Stimulated activated CD8-positive, alpha-beta memory T cell treated with anti-CD3 and anti-CD28 coated beads, Interleukin-7, amount 100 ng/mL, for 1 hour (primary cell): ENCODE measurements at places on chromosomes 1 and 21.

- peak; percentile 25 for DNase-seq
These were observed 26.9 kb upstream of the LRRC3 start for GRCh38 chr21:44428281-44428960.

- DNase-seq, result no peak
These were observed 4.6 kb upstream of the TIE1 start for GRCh38 chr1:43296207-43296606.

DNA sequence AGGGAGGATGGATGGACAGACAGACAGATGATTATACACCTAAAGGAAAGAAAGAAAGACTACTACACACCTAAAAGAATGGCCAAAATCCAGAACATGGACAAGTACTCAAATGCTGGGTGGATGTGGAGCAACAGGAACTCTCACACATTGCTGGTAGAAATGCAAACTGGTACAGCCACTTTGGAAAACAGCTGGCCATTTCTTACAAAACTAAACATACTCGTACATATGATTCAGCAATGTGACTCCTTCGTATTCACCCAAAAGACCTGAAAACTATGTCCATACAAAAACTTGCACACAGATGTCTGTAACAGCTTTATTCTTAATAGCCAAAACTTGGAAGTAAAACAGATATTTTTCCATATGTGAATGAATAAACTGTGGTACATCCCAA lies 51.3 kb downstream of the PRPF38A start:
- no peak for DNase-seq

- no peak for DNase-seq
These were observed 52.5 kb upstream of the CR2 start for GRCh38 chr1:207401578-207401977.

- DNase-seq, result no peak
These were observed 15.9 kb upstream of the PRDM15 start for GRCh38 chr21:41894922-41895557.

DNA sequence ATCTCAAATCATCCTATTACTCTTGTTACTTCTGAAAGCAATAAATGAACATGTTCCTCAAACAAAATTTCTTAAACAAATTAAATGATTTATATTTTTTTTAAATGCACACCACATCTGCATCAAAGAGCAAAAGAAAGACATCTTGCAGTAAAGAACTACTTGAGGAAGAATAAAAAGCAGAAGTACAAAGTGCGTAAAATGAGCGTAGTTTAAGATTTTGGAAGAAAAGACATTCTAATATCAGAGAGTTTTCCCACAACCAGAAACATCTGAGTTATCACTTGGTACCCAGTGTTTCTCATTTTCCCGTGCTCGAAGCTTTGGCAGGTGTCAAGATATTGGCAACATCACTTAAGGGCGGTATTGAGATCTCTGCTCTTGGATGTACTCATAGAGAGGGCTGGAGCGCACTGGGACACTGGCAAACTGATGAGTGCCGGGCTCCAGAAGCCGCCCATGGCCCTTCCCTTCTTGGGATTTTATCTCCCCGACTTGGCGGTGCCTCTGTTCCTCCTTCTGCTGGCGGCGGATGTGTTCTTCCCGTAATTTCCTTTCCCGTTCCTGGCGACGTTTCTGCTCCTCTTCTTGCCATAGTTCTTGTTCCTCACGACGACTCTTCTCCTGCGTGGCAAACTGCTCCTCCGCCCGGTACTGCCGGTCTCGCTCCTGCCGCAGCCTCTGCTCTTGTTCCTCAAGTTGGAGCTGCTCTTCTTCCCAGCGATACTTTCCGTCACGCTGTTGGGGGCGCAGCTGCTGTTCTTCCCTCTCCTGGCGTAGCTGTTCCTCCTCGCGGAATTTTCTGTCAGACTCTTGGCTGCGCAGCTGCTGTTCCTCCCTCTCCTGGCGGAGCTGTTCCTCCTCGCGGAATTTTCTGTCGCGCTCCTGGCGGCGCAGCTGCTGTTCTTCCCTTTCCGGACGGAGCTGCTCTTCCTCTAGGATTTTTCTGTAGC lies 7.9 kb downstream of the TCHH start:
- no peak for DNase-seq

GRCh38 chr1:211352985-211353515 lies 26.4 kb downstream of the TRAF5 start:
- DNase-seq, result peak; percentile 35

- no peak for DNase-seq
These were observed 534.2 kb upstream of the PLXNA2 start for GRCh38 chr1:208778417-208778816.

GRCh38 chr1:222777977-222778376 lies 36.9 kb upstream of the DISP1 start:
- DNase-seq, result no peak

DNA sequence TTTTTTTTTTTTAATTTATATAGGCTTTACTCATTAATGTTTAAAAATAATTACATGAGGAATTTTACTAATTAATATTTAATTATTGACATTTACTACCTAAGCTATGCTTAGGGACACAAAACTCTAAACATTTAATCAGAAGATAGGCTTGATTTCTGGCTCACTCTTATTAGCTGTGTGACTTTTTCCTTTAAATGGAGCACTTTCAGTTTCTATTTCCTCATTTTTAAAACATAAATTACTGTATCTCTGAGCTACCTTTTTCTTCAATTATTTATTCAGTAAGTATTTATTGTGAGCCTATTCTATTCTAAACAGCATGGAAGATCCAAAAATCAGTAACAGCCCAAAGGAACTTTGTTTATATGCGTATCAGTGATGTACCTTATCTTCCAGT lies 40.5 kb downstream of the MAP3K7CL start:
- DNase-seq, result no peak

DNA sequence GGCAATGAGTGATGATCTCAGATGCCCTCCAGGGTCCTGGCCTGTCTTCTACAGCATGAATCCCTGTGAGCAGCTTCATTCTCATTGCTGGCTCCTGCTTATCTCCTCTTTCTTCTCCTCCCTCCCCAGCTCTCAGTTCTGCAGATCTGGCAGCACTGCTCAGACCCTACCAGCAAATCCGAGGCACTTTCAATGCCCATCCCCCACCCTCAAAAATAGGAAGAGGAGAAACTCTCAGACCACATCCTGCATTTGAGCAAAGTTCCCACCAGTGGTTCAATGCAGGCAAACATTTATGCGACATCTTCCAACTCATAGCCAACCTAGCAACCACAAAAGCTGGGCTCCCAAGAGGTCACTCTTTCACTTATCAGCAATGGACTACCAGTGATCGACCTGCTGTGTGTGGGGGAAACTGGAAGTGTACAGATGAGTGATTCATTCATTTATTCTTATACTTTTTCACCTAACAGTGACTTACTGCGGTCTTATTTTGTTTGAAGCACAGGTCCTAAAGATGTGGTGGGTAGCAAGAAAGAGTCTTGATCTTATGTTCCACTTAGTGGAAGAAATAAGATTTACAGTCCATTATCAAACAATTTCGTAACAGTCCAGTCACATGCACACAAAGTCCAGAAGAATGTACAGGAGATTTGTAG lies 5.8 kb upstream of the CHI3L2 start:
- DNase-seq, result no peak

- DNase-seq, result no peak
These were observed 11.3 kb upstream of the EPHA8 start for GRCh38 chr1:22552021-22552420.

GRCh38 chr1:11881749-11882441 lies 23.1 kb upstream of the NPPB start:
- no peak for DNase-seq

DNA sequence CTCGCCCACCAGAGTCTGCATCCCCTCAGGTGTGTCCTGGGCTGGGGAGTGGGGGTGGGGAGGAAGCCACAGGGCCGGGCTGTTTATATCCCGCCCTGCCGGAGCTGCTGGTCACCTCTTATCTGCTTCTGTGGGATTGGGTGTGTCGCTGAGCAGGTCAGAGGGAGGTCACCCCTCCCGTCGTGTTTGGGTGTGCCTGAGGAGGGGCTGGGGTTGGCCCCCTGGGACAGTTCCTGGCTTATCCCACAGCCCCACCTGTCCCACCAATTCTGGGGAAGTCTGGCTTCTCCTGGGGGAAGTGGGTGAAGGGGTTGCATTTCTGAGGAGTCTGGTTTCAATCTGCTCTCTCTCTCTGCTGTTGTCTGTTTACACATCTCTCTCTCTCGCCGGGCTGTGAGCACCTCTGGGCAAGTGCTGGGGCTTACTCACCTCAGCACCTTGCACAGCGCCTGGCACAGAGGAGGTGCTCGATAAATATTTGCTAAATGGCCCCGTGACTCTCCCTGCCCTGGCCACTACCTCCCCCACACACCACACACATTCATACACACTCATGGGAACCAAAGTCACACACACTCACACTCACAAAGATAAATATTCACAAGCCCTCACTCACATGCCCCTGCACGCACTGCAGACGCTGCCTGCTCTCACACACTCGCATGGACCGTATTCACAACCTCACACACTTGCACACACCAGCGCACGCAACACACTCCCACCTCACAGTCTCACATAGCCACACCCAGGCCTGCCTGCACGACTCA lies 8.3 kb downstream of the ELF3 start:
- DNase-seq, result no peak

GRCh38 chr1:56534130-56534651 lies 45.2 kb downstream of the PLPP3 start:
- no peak for DNase-seq

GRCh38 chr1:200724064-200724463 lies 14.6 kb upstream of the CAMSAP2 start:
- DNase-seq, result no peak

GRCh38 chr1:177944016-177944949 lies 25.6 kb downstream of the SEC16B start:
- no peak for DNase-seq

GRCh38 chr1:175377394-175377793 lies 184.8 kb upstream of the KIAA0040 start:
- DNase-seq, result no peak

- DNase-seq, result peak; percentile 78
These were observed 3.8 kb downstream of the MPZ start for GRCh38 chr1:161305867-161306519.

- DNase-seq, result no peak
These were observed 24.8 kb downstream of the TP53BP2 start for GRCh38 chr1:223820971-223821370.

- no peak for DNase-seq
These were observed 18.7 kb upstream of the ADAR start for GRCh38 chr1:154626456-154627256.

- no peak for DNase-seq
These were observed 53.9 kb downstream of the TENT5C start for GRCh38 chr1:117659550-117660270.

GRCh38 chr1:201511941-201512539 lies 5.1 kb upstream of the CSRP1 start:
- DNase-seq, result no peak

DNA sequence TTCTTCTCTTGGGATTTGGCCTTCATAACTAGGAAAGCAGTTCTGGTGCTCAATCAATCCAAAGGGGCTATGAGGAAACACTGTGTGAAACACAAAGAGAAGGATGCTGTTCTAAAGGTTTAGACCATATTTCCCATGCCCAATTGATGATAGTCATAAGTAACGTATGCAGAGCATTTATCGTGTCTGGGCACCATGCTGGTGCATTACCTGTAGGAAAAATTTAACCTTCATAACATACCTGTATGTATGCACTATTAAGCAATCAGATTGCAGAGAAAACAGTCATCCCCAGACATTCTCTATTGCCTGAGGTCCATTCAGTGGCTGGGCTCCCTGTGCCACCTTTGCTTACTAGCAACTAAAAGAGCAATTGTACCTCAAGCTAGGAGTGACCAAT lies 381.4 kb downstream of the PLPP3 start:
- no peak for DNase-seq

DNA sequence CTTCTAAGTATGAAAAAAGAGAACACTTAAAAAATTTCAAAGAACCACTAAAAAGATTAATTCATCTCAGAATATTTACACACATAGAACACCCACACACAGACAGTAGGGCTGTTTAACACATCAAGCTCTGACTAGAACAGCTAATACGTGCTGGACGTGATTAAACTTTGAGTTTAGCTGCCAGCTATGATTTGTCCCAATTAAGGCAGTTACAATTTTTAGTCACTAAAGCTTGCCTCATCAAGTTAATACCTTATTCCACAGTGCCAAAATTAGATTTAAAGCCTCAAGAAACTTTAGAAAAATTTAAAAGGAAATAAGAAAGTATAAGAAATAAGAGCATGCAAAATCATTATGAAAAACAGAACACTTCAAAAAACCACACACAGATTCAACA lies 18.9 kb downstream of the SLC16A1 start:
- DNase-seq, result no peak

DNA sequence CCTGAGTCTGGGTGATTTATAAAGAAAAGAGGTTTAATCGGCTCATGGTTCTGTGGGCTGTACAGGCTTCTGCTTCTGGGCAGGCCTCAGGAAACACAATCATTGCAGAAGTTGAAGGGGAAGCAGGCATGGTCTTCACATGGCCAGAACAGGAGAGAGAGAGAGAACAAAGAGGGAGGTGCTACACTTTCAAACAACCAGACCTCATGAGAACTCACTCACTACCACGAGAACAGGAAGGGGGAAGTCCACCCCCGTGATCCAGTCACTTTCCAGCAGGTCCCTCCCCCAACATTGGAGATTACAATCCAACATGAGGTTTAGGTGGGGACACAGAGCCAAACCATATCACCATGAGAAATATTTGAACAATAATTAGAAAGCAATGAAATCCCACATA lies 222.9 kb downstream of the FAM72C start:
- no peak for DNase-seq

DNA sequence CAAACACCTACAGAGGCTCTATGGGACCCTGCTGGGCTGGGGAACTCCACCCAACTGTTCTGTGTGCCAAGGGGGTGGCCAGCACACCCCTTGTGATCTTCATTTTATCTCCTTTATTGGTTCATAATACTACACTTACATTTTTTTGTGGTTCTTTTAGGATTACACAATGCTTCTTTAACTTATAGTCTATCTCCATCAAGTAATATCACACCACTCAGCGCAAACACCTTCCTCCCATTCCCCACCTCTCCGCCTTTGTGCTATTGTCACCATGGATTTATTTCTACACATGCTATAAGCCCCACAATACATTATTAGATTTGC lies 15.9 kb downstream of the EFNA3 start:
- DNase-seq, result no peak

DNA sequence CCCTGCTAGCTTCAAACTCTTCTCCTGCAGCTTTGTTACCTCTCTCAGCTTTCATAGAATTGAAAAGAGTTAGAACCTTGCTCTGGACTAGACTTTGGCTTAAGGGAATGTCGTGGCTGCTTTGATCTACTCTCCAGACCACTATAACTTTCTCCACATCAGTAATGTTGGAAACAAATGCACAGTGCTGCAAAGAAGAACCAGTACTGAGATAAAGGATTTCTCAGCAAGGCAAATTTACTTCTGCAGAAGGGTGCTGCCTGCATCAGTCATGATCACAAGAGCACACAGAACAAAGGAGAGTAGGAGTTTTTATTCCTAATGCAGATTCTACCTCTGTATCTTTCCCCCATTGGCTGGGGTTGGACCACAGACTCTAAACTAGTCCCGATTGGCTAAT lies 621.6 kb upstream of the CHRM3 start:
- no peak for DNase-seq

- no peak for DNase-seq
These were observed 169.2 kb downstream of the AKT3 start for GRCh38 chr1:243680860-243681259.

GRCh38 chr21:43278766-43279577 lies 110.2 kb downstream of the CRYAA start:
- no peak for DNase-seq
